ENCODE measurements at places on chromosomes 16 and 17. TPM values are rescaled to one million over a fixed set of nuclear protein-coding genes. Genes with fewer than 3 reads are reported as not detected.

DNAAF1 gene
- 0.19 TPM for total RNA-seq

JPT2 gene
- total RNA-seq = 242 TPM

KRT24 gene
- total RNA-seq = not detected

TP53TG3C gene
- not detected for total RNA-seq

HLF gene
- total RNA-seq = 0.22 TPM

ODAD4 gene
- 1.8 TPM for total RNA-seq

KRT28 gene
- not detected for total RNA-seq

AANAT gene
- 0.34 TPM for total RNA-seq

VMO1 gene
- total RNA-seq = 1.7 TPM

GRAPL gene
- not detected for total RNA-seq

RAB26 gene
- total RNA-seq = 4.2 TPM

NOG gene
- total RNA-seq = 1.00 TPM

CRHR1 gene
- 0.75 TPM for total RNA-seq

CFDP1 gene
- 63.8 TPM for total RNA-seq

MT1A gene
- 25.0 TPM for total RNA-seq

HEATR3 gene
- total RNA-seq = 11.5 TPM

NHERF1 gene
- 48.2 TPM for total RNA-seq

OTOP2 gene
- not detected for total RNA-seq

HSD17B2 gene
- not detected for total RNA-seq

CCDC144A gene
- 1.3 TPM for total RNA-seq

TMEM88 gene
- 0.45 TPM for total RNA-seq

SPAG9 gene
- 73.4 TPM for total RNA-seq

FAM171A2 gene
- 4.6 TPM for total RNA-seq

SYT17 gene
- 13.6 TPM for total RNA-seq

C17orf100 gene
- 1.6 TPM for total RNA-seq

FASN gene
- total RNA-seq = 144 TPM

KRTAP2-3 gene
- not detected for total RNA-seq

P2RX1 gene
- total RNA-seq = not detected

HSF5 gene
- total RNA-seq = not detected

TCAP gene
- 1.1 TPM for total RNA-seq

SGSH gene
- 13.3 TPM for total RNA-seq

TP53TG3B gene
- total RNA-seq = 0.66 TPM

GNG13 gene
- not detected for total RNA-seq

ZACN gene
- total RNA-seq = 0.18 TPM

CCL16 gene
- total RNA-seq = not detected

All from A549 treated with ZK216348 at 1 μM for 4 hours (cell line).